ENCODE measurements at places on chromosomes 12 and 14.

GRCh38 chr12:131642771-131643170 lies 68.1 kb upstream of the SFSWAP start:
- DNase-seq = no peak

- DNase-seq = no peak
These were observed 24.9 kb downstream of the VPS37B start for GRCh38 chr12:122870867-122871664.

GRCh38 chr14:65079201-65079600 lies 23.1 kb downstream of the MAX start:
- DNase-seq = no peak

GRCh38 chr14:77580964-77581505 lies 35.4 kb downstream of the SPTLC2 start:
- no peak for DNase-seq
